ENCODE measurements at places on chromosomes 6 and 20. TPM values are rescaled to one million over a fixed set of nuclear protein-coding genes. Genes with fewer than 3 reads are reported as not detected.

GRCh38 chr6:152874846-152875568 is 107.8 kb downstream of the FBXO5 start:
- no peaks in the 10 kb centered on the region for H3K4me1 ChIP-seq
- peak overlapping the region; percentile 24 for H3K27ac ChIP-seq
- H3K27me3 ChIP-seq: no peaks in the 10 kb centered on the region

DNA sequence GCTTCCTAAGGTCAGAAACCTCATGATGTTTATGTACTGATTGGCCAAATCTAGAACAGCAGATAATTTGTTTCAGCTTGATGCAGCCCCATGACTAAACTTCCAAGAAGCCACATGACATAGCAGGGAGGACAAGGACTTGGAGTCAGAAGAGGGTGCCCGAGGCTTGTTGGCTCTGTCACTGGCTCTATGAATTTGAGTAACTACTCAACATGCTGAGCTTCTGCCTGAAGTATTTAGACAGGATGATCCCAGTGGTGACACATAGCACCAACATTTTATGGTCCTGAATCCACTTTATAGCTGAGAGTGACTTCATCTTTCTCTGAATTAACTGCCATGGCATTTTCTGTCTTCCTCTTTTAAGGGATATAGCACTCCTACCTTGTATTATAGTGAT is 13.5 kb upstream of the TBX18 start:
- H3K4me1 ChIP-seq: no peaks in the 10 kb centered on the region
- no peak for DNase-seq
- no peak overlapping the region for H3K27ac ChIP-seq
- H3K27me3 ChIP-seq: no peaks in the 10 kb centered on the region
- H3K4me3 ChIP-seq: no peak overlapping the region

DNA sequence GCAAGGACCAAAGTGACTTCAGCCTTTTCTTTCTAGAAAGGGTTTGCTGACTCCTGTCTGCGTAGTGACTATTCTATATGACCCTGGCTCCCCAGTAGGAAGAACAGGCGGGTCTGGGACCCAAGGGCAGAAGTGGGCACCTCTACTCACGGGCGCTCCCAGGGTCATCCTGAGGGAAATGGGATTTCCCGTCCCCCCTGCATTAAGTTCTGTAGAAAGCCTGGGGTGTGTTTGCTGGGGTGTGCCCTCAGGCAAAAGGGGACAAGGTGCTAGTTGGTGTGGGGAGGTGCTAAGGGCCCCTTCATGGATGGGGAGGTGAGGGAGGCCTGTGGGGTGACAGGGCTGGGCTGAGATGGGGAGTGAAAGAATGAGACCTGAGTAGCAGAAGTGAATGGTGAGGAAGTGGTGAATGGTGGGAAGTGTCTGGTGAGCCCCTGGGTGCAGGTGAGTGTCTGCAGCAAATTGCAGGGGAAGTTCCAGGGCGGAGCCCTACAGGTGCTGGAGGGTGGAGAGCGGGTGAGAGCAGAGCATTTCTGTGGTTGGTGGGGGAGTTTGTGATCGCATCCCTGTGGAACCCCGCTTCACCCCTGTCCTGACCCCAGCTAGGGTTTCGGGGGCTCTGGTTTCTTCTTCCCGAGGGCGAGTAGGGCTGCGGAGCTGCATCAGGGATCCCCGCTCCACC is 21.1 kb downstream of the RAET1L start:
- H3K4me1 ChIP-seq: peaks cover 31% of the 10 kb centered on the region
- no peaks in the 10 kb centered on the region for H3K27me3 ChIP-seq
- DNase-seq: peak; percentile 75

GRCh38 chr20:46408281-46408731 is 1.9 kb upstream of the ELMO2 start:
- no peak overlapping the region for H3K27ac ChIP-seq
- H3K27me3 ChIP-seq: no peaks in the 10 kb centered on the region
- DNase-seq: no peak
- H3K4me3 ChIP-seq: no peak overlapping the region

DNA sequence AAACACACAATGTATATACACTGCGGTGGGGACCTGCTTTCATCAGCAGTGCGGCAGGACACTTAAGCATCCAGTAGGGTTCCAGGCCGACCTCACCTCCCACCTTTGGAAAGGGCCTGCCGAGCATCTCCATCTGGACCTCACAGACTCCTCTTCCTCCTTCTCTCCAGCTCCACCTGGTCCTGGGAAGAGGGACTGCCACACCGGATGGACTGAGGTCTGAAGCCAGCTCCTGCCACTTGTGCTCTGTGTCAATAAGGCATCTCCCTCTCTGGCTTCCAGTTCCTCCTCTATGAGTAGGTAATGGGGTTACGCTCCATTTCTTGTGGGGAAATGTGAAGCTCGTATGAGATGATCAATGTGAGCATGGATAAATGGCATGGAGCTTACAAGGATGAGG is 19.1 kb upstream of the NNAT start:
- no peak overlapping the region for H3K4me3 ChIP-seq
- H3K36me3 ChIP-seq: no peaks in the 10 kb centered on the region
- no peak overlapping the region for H3K27ac ChIP-seq

DNA sequence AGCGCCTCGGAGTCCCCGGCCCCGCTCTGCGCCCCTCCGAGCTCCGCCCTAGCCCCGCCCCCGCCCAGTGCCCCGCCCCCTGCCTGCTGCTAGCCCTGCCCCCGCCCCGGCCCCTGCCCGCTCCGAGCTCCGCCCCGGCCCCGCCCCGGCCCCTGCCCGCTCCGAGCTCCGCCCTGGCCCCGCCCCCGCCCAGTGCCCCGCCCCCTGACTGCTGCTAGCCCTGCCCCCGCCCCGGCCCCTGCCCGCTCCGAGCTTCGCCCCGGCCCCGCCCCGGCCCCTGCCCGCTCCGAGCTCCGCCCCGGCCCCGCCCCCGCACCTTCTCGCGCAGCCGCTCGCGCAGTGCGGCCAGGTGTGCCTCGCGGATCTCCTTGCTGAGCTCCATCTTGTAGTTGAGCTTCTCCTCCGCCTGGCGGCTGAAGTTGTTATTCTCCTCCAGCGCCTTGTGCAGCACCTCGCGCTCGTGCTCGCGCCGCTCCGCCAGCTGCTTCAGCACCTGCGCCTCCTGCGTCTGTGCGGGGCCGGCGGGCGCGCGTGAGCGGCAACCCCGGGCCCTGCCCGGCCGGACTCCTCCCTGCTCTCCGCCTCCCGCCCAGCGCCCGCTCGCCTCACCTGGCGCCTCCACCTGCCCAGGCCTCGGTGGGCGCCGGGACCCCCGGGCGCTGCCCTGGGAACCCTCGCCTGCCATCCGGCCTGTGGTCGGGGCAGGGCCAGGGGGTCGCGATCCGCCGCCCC is 11.3 kb downstream of the STMN3 start:
- H3K4me1 ChIP-seq: peaks cover 25% of the 10 kb centered on the region
- no peaks in the 10 kb centered on the region for H3K36me3 ChIP-seq
- no peaks in the 10 kb centered on the region for H3K27me3 ChIP-seq
- peak overlapping the region; percentile 79 for H3K27ac ChIP-seq

GRCh38 chr6:3847521-3847920 is 1.7 kb upstream of the FAM50B start:
- no peaks in the 10 kb centered on the region for H3K4me1 ChIP-seq
- H3K27me3 ChIP-seq: no peaks in the 10 kb centered on the region
- H3K4me3 ChIP-seq: no peak overlapping the region
- no peak for DNase-seq

DNA sequence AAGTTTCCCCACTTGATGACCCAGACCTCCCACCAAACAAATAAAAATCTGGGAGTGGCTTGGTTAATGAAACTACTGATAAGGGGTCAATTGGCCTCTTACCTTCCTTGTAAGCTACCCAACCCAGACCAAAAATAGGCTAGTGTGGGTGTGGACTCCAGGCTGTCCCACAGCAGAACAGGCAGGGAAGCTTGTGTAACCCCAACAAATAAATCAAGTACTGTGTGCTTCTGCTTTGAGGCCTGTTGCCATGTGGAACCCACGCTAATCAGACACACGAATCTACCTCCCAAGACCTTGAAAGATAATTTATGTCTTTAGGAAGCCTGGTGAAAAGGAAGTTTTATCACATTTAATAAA is 33.7 kb upstream of the PAQR8 start:
- H3K4me1 ChIP-seq: peaks cover 20% of the 10 kb centered on the region
- H3K4me3 ChIP-seq: no peak overlapping the region
- DNase-seq: no peak
- H3K36me3 ChIP-seq: no peaks in the 10 kb centered on the region

- H3K4me1 ChIP-seq: peaks cover 34% of the 10 kb centered on the region
- DNase-seq: no peak
- no peaks in the 10 kb centered on the region for H3K27me3 ChIP-seq
Measured at GRCh38 chr20:35088231-35089145, 4.1 kb downstream of the TRPC4AP start.

GRCh38 chr20:55139173-55139765 is 663.9 kb downstream of the DOK5 start:
- H3K4me1 ChIP-seq: no peaks in the 10 kb centered on the region
- H3K4me3 ChIP-seq: no peak overlapping the region
- no peaks in the 10 kb centered on the region for H3K36me3 ChIP-seq
- H3K27me3 ChIP-seq: no peaks in the 10 kb centered on the region
- DNase-seq: no peak

GRCh38 chr6:150712505-150713252 is 113.0 kb downstream of the PLEKHG1 start:
- no peaks in the 10 kb centered on the region for H3K4me1 ChIP-seq
- no peaks in the 10 kb centered on the region for H3K27me3 ChIP-seq
- H3K4me3 ChIP-seq: no peak overlapping the region
- no peak for DNase-seq

GRCh38 chr20:31974951-31975487 is 7.1 kb downstream of the XKR7 start:
- no peak overlapping the region for H3K27ac ChIP-seq
- H3K36me3 ChIP-seq: no peaks in the 10 kb centered on the region
- no peaks in the 10 kb centered on the region for H3K27me3 ChIP-seq
- no peak overlapping the region for H3K4me3 ChIP-seq

DNA sequence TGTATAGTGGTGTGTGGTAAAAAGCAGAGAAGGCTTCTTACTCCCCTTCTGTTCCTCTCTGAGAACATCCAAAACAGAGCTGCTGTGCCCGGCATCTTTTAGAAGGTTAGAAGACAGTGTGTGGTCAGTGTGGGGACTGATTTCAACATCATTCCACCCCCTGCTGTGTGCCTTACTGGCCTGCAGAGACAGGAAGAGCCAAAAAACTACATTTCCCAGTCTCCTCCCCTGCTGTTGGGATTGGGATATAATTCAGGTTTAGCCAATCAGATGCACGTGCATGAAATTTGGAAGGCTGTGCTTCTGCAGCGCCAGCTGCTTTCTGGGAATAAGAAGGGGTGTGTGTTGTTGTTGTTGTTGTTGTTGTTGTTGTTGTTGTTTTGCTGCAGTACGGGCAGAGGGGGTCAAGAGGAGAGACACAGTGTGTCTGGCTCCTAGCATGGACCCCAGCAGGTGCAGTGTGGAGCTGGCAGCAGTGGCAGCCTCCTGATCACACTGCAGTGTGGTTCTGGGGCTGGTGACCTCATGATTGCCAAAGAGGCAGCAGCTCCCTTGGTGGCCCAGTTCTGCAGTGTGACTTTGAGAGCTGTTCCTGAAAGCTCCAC is 74.7 kb downstream of the MRPL14 start:
- no peaks in the 10 kb centered on the region for H3K4me1 ChIP-seq
- H3K36me3 ChIP-seq: no peaks in the 10 kb centered on the region
- DNase-seq: no peak
- no peak overlapping the region for H3K27ac ChIP-seq
- no peak overlapping the region for H3K4me3 ChIP-seq

- H3K27me3 ChIP-seq: no peaks in the 10 kb centered on the region
- no peaks in the 10 kb centered on the region for H3K4me1 ChIP-seq
- no peaks in the 10 kb centered on the region for H3K36me3 ChIP-seq
Measured at GRCh38 chr6:95784869-95785268, 207.5 kb downstream of the MANEA start.

DNA sequence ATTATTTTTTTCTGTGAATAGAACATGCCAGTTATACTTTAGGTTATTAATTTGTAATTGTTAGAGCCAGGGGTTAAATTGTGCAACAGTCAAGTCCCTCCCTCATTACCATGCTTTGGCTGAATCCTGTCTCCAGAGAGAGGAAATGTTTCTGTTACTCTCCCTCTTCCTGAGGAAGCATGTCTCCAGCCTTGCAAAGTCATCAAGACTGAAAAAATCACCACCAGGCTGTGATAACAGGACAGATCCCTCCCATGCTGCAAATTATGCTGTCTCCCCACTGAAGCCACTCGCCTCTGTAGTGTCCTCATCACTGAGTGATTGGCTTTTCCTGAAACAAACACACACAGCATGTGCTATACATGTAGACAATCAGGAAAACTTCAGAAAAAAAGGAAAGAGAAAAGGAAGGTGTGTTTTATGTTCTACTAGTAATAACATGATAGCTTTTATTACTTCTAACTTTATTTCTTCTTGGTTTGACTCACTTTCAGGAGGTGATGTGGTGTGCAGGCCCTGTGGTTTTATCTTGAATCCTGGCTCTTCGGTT is 290.0 kb upstream of the JAG1 start:
- H3K27me3 ChIP-seq: no peaks in the 10 kb centered on the region
- no peaks in the 10 kb centered on the region for H3K4me1 ChIP-seq
- H3K36me3 ChIP-seq: no peaks in the 10 kb centered on the region
- no peak for DNase-seq
- H3K27ac ChIP-seq: no peak overlapping the region

GRCh38 chr6:6331393-6331792 is 10.9 kb upstream of the F13A1 start:
- H3K27me3 ChIP-seq: no peaks in the 10 kb centered on the region
- no peak for DNase-seq
- no peak overlapping the region for H3K27ac ChIP-seq
- no peaks in the 10 kb centered on the region for H3K36me3 ChIP-seq

DNA sequence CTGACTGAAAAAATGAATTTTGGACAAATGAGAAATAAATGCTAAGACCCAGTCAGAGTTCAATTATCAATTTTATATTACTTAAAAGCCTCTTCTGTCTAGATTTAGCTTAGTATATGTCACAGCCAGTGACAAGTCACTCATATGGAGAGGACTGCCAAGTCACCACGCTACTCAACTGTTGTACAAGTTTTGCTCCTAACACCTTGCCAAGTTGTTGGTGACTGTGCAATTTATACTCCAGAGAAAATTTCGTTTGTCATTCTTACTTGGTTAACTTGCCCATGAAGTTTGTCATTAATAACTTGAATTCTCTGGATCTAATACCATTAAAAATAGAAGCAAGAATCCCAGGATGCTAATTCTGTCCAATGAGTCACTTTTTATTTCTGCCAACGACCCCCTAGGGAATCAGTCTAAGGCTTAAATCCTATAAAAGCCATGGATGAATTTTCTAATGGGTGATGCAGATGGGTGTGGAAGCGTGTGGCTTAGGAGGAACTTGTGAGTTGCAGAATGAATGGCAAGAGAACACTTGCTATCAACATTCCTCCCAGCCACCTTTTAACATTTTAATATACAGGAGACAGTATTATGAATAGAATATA is 30.4 kb upstream of the FBXO30 start:
- H3K4me1 ChIP-seq: peaks cover 4% of the 10 kb centered on the region
- no peaks in the 10 kb centered on the region for H3K27me3 ChIP-seq
- no peak for DNase-seq
- no peak overlapping the region for H3K27ac ChIP-seq
- no peaks in the 10 kb centered on the region for H3K36me3 ChIP-seq

Gene LTB
- 196 TPM for total RNA-seq

Gene PPP1R14C
- 1.6 TPM for total RNA-seq

Gene BCAS4
- total RNA-seq: 25.0 TPM

Gene PKIB
- not detected for total RNA-seq

Gene WFDC10B
- not detected for total RNA-seq

Gene IMPG1
- total RNA-seq: not detected

Gene HAO1
- total RNA-seq: not detected

Gene MUC21
- not detected for total RNA-seq
